Erythroblast (primary cell): ENCODE measurements at places on chromosomes 3 and 15.

DNA sequence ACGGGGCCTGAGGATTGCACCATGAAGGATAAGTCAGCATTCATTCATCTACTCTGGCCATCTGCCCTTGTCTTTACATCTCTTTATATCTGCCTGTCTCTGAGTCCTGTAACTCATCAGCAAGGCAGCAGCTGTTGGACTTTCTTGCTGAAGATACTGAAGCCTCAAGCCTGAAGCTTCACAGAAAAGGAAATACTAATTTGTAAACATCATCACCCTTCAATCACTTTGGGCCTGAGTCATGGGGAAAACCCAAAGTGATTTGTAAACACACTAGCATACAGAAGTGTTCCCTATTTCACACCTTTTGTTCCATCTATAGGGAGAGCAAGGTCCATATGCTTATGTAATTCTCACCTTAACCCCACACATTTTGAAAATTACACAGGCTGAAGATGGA, 928.2 kb downstream of the EPHA3 start:
- DNase-seq: no peak

GRCh38 chr15:70322051-70322668, 224.4 kb upstream of the TLE3 start:
- no peak for DNase-seq

GRCh38 chr3:169607949-169608348, 55.6 kb downstream of the MECOM start:
- DNase-seq: no peak

- DNase-seq: no peak
Observed at GRCh38 chr15:57597431-57597830, 5.7 kb downstream of the MYZAP start.

DNA sequence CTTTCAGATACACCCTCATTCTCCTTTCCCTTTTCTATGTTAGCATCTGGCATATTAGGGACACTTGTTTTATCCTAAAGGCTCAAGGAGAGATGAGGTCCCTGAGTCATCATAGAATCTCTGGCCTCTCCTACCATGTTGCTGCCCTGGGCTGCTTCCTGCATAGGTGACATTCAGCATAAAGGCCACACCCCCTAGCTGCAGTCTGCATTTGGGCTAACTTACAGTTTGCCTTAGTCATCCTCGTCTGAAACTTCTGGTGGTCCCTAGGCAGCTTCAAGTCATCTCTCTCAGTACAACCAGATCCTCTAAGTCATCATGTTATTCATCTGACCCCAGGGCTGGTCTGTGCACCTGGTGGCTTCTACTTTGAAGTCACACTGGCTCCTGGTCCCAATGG, 982.7 kb upstream of the NR2F2 start:
- no peak for DNase-seq

DNA sequence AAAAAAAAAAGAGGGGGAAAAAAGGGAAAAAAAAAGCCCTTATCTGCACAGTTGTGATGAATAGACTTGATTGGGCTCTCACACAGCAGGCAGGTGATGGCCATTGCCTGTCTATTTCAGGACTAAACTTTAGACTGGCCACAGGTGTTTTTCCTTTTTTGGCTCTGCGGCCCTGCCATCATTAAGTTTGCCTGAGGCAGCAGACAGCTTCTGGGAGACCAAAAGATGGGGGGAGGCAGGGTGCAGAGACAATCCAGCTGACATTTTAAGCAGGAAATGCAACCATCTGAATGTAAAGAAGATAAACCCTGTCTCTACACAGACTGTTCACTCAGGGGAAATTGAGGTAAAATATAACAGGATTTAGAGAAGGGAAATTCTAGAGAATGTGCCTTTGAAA, 295.0 kb upstream of the KCNH8 start:
- DNase-seq: no peak

GRCh38 chr3:193775421-193776077, 182.5 kb downstream of the OPA1 start:
- no peak for DNase-seq
